Natural killer cell (primary cell): ENCODE measurements at places on chromosomes 2 and 18.

DNA sequence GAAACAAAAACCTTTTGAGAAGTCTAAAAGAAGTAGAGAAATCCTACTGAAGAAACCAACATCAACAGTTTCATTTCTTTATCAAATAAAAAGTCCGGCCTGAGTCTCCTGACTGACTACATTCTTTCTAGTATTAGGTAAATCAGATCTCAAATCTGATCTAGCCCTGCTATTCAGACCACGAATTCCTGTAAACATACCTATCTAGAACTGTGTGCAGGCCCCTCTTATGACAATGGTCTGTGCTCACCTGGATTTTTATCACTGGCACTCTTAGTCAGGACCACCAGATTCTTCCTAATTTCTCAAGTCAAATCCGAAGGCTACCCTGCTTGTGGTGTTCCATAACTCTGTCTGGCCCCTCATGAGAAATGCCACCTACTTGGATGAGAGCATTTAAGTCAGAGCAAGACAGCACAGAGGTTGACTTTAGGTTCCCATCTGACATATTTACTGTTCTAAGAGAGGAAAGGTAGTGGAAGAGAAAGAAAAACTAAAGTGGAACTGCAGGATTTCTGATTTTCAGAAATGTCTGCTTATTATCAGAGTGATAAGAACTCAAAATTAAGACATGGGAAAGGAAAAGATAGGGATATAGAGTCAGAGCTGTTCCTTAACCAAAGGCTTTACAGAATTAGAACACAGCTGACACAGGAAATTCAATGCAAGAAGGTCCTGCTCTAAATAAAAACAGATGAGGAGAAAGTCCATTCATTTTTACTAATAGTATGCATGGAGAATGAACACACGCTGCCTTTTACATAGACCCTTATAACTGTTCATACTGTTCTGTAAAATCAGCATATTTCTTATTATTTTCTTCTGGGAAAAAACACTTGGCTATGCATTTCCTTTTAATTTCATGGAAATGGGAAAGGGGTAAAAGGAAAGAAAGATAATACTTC, 56.5 kb downstream of the SLC8A1 start:
- DNase-seq = no peak

- DNase-seq = no peak
Measured at GRCh38 chr18:62126737-62127136, 60.1 kb downstream of the PIGN start.

- DNase-seq = no peak
Measured at GRCh38 chr2:128308889-128309279, 9.8 kb downstream of the HS6ST1 start.

GRCh38 chr2:24855726-24856125, 62.5 kb downstream of the CENPO start:
- no peak for DNase-seq

DNA sequence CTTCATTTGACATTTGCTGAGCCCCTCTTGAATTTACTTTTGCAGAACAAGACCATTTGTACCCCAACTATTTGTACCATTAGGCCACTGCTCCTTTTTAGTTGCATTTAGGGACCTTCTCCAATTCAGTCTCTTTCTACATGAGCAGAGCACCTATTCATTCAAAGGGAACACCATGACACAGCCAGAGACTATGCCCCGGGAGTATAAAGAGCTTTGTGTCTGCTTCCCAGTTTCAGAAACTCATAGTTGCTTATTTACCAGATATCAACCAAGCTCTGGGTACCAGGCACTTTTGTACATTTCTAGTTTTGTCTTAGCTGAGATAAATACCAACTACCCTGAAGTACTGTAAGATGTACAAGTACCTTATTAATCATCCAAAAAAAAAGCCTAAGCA, 269.1 kb upstream of the SIX3 start:
- no peak for DNase-seq

- DNase-seq = no peak
Measured at GRCh38 chr2:197931661-197932312, 127.4 kb downstream of the PLCL1 start.

DNA sequence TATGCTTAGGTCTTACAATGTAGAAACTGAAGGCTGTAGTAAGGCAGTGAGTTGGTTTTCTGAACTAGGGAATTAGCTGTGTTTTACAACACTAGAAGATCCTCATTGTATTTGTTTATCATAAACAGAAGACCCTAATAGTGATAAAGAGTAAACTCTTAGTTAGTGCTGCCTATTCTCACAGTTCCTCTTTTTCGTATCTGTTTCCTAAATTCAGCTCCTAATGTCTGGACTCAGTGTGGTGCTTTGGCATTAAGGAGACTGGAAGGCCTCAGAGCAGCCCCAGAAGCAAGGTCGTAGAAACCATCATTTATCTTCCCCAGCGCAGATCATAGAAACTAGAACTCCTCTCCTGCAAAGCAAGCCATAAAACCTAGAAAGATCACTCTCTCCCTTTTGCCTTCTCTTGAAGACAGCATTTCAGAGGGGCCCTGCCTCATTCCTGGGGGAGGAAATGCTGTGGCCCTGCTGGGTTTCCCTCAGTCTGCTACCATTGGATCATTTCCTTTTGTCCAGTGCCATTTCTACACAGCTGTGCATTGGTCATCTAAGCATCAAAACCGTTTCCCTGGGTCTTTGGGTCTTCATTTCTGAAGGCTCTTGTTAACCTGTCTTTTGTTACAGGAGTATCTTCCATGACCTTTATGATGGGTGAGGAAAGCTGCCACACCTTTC, 4.7 kb downstream of the ACP1 start:
- no peak for DNase-seq

GRCh38 chr2:227127201-227127600, 36.8 kb downstream of the COL4A4 start:
- no peak for DNase-seq

GRCh38 chr2:168460571-168460970, 4.5 kb downstream of the CERS6 start:
- DNase-seq = no peak

GRCh38 chr2:111702119-111702803, 181.7 kb downstream of the ANAPC1 start:
- DNase-seq = peak; percentile 68

GRCh38 chr2:196747400-196747799, 52.1 kb downstream of the GTF3C3 start:
- no peak for DNase-seq

DNA sequence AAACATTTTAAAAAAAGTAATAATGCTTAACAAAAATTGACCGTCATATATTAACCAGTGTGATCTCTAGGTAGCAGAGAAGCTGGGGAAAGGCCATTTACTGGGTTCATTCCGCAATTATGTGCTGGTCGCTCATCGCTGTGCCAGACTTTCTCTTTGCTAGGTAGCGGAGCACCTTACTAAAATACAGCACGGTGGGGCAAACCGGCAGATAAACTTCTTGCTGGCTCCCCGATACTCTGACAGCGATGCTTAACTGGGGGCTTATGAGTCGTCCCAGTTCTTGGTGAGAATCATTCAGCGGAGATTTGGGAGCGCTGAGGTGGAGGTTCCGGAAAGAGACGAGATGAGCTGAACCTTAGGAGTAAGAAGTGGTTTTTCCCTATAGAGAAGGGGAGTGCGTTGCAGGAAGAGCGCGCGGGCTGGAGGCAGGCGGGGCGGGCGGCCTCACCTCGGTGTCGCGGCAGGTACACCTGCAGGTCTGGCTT, 605 bp downstream of the C2orf68 start:
- no peak for DNase-seq

GRCh38 chr2:191013682-191013931, 364 bp downstream of the STAT1 start:
- no peak for DNase-seq

DNA sequence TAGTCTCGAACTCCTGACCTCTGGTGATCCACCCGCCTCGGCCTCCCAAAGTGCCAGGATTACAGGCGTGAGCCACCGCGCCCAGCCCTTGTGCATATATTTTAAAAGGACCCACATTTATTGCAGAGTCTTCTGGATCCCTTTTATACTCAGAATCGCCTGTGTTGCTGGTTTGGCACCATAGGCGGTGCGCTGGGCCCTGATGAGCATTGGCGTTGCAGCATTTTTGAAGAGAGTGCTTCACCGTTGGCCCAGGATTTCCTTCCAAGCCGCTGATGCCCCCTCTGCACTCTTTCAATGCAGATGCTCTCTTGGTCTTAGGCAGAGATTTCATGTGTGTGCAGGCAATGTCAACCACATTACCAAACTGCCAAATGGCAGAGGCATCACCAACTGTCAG, 13.5 kb upstream of the TFCP2L1 start:
- no peak for DNase-seq

DNA sequence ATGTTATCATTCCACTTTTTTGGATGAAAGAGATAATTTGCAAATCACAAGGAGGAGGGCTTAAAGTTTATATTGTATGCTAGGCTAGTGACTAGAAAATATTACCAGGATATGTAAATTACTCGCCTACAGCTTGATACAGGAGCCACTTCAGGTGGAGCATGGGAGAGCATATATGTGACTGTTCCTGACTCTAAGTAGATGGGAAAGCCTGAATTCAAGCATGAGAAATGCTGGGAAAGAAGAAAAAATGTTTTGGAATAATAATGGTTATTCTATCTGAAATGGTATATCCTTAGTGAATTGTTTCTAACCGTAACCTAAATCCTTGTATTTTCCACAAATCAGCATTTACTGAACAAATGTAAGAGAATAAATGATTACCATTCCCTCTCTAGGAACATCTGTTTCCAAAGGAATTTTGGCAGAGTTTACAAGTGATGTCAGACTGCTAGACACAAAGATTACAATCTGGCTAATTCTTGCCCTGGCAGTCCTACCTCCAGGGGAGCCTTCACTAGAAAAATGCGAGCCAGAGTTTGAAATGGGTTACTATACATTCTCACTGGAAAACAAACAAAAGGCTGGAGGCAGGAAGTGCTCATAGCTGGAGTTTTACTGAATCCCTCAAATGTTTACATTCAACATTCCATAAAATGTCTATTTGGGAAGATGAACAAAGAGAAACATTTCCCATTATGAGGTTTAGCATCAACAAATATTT, 129.4 kb upstream of the MAPRE2 start:
- DNase-seq = no peak

DNA sequence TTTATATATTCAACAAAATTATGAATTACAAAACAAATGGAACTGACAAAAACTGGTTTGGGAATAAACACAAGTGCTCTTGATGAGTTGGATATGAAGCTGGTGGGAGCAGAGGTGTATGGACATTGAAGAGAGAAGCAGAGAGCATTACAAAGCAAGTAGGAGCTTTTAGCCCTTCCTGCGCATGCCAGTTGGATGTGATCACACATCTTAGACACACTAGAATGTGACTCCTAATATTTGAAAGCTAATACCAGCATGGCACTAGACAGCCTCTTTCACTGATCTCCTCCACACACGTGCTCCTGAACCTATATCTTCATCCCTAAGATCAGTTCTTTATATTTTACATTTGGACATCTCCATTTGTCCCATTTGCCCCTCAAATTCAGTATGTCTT, 298.1 kb downstream of the MTX2 start:
- DNase-seq = no peak

GRCh38 chr2:233852056-233852455, 2.3 kb downstream of the HJURP start:
- no peak for DNase-seq

- DNase-seq = no peak
Measured at GRCh38 chr2:156430980-156431358, 5.2 kb upstream of the GPD2 start.

DNA sequence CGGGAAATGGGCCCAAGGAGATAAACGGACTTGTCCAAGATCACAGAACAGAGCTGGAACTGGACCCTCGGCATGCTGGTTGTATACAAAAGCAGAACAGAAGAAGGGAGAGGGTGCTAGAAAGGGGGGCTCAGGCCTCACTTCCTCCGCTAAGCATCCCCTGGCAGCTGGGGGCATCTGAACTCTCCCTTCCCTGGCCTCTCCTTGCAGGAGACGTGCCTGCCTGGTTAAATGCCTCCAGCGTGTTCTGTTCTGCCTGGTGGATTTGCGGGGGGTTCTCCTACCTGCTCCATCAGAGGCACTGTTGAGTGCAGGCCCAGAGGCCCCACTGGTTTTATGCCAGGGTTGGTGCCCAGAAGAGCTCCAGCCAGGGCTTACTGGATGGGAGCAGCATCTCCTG, 124.7 kb downstream of the ZFP36L2 start:
- no peak for DNase-seq

DNA sequence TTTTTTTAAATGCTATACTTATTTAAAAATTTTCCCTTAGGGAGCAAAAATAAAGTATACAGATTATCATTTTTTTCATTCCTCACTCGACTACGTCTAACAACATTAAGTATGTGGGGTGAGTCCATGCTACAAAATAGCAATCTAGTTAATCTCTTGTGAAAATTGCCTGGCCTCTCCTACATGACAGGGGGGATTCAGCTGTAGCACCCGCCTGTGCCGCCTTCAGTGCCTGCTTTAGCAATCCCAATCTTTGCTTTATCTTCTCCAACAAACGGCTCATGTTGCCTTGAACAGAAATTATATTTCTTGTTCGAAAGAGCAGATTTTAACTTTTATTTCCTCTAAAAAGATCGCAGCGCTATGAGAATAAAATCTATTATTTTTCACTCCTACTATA, 2.4 kb upstream of the SOX11 start:
- DNase-seq = no peak

- no peak for DNase-seq
Measured at GRCh38 chr2:47313728-47314127, 89.2 kb upstream of the MSH2 start.

DNA sequence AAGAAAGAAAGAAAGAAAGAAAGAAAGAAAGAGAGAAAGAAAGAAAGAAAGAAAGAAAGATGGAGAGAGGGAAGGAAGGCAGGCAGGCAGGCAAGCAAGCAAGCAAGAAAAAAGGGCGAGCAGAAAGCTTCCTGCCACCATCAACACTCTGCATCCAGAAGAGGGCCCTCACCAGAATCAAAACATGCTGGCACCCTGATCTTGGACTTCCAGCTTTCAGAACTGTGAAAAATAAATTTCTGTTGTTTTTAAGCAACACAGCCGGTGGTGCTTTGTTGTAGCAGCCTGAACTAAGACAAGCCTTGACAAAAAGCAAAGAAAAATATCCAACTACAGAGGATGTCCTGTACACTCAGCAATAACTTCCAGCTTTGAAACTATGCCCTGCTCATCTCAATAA, 401.7 kb downstream of the LRATD1 start:
- DNase-seq = no peak

DNA sequence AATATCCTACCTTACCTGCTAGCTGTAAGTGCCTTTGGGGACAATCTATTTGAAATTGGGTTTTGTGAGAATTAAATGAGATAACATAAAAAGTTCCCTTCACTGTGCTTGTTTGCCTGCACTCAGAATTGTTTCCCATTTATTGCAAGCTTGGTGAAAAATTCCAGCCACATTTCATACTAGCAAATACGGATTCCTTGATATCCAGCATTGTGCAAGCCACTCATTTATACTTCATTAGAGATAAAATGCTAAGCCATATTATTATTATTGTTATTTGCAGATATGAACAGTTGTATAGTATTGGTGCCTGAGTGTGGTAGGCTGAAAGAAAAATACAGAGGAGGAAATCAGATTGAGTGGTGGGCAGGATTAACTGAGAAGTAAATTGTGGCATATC, 31.9 kb downstream of the ACSL3 start:
- no peak for DNase-seq

- no peak for DNase-seq
Measured at GRCh38 chr2:99905025-99905424, 237.4 kb downstream of the AFF3 start.
